ENCODE measurements at places on chromosomes 2 and 18. TPM values are rescaled to one million over a fixed set of nuclear protein-coding genes. Genes with fewer than 3 reads are reported as not detected.

DNA sequence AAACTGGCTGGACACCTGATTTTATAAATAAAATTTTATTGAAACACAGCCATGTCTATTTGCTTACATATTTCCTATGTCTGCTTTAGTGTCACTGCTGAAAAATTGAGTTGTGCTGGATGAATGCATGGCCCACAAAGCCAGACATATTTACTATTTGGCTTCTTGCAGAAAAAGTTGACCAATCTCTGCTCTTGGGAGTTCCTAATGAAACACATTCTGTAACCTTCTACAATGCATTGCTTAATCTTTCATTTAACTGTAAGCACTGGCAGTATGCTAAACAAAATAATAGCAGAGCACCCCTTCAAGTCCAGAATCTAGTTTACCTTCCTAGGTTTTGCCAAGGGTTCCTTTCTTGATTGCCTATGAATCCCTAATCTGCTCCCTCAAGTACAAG lies 17.7 kb upstream of the SERPINB7 start:
- H3K27me3 ChIP-seq: no peaks in the 10 kb centered on the region
- no peaks in the 10 kb centered on the region for H3K36me3 ChIP-seq
- H3K27ac ChIP-seq: no peak overlapping the region
- no peak for DNase-seq
- H3K4me3 ChIP-seq: no peak overlapping the region

The SERPINB4 gene
- total RNA-seq: not detected

DNA sequence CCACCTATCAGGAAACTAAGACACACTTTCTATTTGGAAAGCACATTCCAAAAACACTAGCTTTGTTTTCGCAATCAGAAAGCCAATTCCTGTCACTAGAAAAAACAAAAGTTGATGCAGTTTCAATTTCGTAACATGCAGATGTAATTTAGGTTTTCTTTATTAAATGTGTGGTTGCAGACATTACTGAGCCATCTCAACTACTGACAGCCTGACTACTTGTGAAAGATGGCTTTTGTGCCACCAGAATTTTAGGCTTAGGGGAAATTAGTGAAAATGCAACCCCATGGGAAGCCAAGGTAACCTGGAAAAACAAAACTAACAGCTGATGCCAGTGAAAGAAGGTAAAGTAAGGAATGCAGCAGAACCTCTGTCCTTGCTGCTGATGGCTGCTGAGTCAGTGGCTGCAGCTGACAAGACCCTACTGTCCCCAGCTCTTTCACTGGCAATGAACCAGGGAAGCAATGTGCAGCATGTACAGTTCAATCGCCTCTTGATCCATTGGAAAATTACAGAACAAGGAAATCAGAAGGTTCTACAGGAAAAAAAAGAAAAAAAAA lies 34.9 kb downstream of the FEZ2 start:
- peak overlapping the region; percentile 78 for H3K27ac ChIP-seq
- H3K36me3 ChIP-seq: no peaks in the 10 kb centered on the region
- H3K4me3 ChIP-seq: no peak overlapping the region
- no peak for DNase-seq
- no peaks in the 10 kb centered on the region for H3K4me1 ChIP-seq

DNA sequence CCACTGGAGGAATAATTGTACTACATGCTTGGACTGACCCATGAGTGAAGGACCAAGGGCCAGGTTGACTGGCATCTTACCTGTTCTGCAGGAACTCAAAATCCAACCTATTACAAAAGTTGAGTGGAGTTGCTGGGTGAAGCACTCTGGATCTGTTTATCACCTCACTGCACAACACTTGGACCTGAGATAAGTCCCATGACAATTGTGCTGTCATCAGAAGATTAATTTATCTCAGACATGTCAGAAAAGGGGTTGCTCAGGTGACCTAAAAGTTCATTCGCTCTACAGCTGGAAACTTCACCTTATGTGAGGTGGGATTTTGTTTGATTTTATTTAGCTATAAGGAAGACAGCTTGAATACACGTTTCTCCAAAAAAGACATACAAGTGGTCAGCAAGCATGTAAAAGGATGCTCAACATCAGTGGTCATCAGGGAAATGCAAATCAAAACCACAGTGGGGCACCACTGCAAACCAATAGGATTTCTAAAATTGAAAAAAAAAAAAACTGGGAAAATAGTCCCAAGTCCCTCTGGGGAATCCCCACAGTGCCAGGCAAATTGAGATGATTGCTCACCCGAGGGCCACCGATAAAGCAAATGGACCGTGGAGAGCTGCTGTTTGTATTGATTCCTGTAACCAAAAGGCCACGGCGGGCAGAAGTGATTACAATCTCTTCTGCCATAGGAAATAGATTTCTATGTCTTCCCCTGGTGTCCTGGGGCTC lies 65.8 kb upstream of the SLC35F5 start:
- DNase-seq: no peak
- H3K36me3 ChIP-seq: no peaks in the 10 kb centered on the region
- no peak overlapping the region for H3K4me3 ChIP-seq
- H3K27me3 ChIP-seq: no peaks in the 10 kb centered on the region
- H3K27ac ChIP-seq: no peak overlapping the region
- H3K4me1 ChIP-seq: no peaks in the 10 kb centered on the region

GRCh38 chr18:79866889-79867574 lies 69.3 kb downstream of the KCNG2 start:
- no peak overlapping the region for H3K4me3 ChIP-seq
- H3K36me3 ChIP-seq: no peaks in the 10 kb centered on the region
- no peaks in the 10 kb centered on the region for H3K4me1 ChIP-seq
- H3K27ac ChIP-seq: no peak overlapping the region
- H3K27me3 ChIP-seq: no peaks in the 10 kb centered on the region
- no peak for DNase-seq

GRCh38 chr2:65532326-65532725 lies 99.9 kb upstream of the SPRED2 start:
- H3K36me3 ChIP-seq: no peaks in the 10 kb centered on the region
- no peaks in the 10 kb centered on the region for H3K27me3 ChIP-seq
- no peaks in the 10 kb centered on the region for H3K4me1 ChIP-seq
- H3K4me3 ChIP-seq: no peak overlapping the region
- no peak overlapping the region for H3K27ac ChIP-seq

- H3K4me1 ChIP-seq: no peaks in the 10 kb centered on the region
- no peak for DNase-seq
- H3K27me3 ChIP-seq: no peaks in the 10 kb centered on the region
- H3K4me3 ChIP-seq: no peak overlapping the region
Observed at GRCh38 chr2:120262150-120262549, 9.5 kb downstream of the RALB start.

GRCh38 chr2:190942697-190943096 lies 62.1 kb downstream of the GLS start:
- H3K27ac ChIP-seq: no peak overlapping the region
- H3K36me3 ChIP-seq: no peaks in the 10 kb centered on the region
- H3K27me3 ChIP-seq: no peaks in the 10 kb centered on the region

DNA sequence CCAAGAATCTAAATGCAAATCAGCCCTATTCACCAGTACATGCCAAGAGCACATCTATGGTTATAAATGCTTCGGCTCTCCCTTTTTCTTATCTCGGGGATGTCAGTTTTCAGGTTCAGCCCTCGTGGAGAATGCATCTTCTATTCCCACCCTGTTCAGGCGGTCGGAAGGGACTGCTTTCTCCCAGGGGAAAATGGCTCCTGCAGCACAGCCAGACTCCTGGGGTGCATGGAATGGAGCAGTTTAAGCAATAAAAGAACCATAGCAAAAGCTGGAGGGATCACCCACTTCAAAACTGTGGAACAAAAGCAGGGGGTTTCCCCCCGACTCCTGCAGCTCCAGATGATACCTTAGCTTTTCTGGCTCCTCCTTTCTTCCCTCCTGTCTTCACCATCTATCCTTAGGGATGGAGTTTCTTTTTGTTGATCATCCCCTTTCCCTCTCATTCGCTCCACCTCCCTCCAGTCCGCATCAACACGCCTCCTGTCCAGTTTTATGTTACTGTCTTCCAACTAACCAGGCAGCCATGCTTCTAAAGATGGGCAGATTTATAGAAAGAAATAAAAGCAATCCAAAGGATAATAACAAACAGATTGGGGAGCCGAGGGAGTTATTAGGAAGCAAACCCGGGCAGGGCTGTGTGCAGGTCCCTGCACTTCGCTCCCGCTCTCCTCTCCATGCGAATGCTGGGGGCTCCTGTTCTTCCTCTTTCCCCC lies 356.2 kb upstream of the SMIM21 start:
- no peaks in the 10 kb centered on the region for H3K27me3 ChIP-seq
- H3K4me3 ChIP-seq: no peak overlapping the region
- no peaks in the 10 kb centered on the region for H3K36me3 ChIP-seq
- DNase-seq: no peak
- H3K4me1 ChIP-seq: no peaks in the 10 kb centered on the region
- no peak overlapping the region for H3K27ac ChIP-seq

- no peaks in the 10 kb centered on the region for H3K36me3 ChIP-seq
- H3K4me1 ChIP-seq: no peaks in the 10 kb centered on the region
- H3K27me3 ChIP-seq: no peaks in the 10 kb centered on the region
- H3K4me3 ChIP-seq: no peak overlapping the region
Observed at GRCh38 chr2:240913810-240914644, 7.9 kb downstream of the CROCC2 start.

DNA sequence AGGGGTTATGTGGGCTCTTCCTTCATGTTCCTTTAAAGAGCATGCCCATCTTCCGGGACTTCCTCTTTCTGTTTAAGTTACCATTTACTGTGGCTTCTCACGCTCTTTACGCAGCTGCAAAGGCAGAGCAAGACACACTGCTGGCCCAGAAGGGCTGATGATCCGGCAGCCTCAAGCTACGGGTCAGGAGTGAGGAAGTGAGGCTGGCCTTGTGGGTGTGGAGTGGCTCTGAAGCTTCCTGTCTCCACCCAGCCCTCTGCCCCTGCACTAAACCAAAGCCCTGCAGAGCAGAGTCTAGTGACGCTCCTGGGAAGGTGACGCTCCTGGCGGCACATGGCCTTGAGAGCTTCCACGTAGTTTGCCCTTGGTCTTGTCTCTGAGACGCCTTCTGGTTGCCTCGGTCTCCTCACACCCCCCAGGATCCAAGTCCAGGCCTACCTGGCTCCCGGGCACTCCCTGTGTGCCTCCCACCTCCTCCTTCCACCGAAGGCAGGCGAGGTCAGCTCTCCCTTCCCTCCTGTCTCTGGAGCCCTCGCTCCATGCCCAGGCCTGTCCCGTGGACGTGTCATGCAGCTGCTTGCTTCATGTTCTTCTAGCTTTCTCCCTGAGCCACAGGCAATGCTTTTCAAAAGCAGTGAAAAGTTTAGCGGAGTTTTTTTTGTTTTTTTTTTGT lies 50.3 kb downstream of the ARL4C start:
- no peaks in the 10 kb centered on the region for H3K4me1 ChIP-seq
- no peak overlapping the region for H3K4me3 ChIP-seq
- DNase-seq: peak; percentile 91
- H3K27me3 ChIP-seq: no peaks in the 10 kb centered on the region
- no peaks in the 10 kb centered on the region for H3K36me3 ChIP-seq

DNA sequence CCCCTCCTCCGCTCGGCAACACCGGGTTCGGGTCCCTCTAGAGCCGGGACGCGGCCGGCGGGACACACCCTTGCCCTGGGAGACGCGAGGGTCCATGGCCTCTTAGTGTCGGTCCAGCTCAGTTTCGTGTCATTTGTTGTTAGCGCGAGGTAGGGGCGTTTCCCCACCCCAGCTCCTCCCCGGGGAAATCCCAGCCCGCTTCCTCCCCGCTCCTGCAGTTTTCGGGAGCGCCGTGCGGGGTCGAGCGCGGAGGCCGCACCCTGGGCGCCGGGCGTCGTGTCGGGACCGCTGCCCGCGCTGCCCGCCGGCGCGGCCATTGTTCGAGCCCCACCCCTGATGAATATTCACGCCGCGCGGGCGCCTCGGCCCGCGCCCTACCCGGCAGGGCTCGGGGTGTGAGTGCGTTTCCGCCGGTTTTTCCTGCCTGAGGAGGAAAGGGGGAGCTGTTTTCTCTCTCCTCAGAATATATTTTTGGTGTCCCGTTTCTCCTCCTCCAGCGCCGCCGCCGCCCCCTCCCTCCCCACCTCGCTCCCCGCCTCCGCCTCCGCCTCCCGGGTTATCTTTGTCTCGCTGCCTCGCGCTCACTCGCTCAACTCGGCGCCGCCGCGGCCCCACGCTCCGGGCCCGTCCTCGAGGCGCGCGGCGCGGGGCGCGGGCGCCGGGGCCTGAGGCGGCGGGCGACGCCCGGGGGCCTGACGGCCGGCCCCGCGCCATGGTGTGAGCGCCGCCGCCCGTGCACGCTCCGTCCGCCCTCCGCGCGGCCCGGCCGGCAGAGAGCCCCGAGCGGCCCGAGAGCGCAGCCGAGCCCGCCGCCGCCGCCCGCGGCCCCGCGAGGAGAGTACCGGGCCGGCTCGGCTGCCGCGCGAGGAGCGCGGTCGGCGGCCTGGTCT lies at the start of gene MAP4K4:
Gene MAP4K4, plus strand, starts transcription at position 584 of the 890 bp plus-strand sequence. CDS start 374 bp downstream, outside the sequence.
- H3K4me1 ChIP-seq: no peaks in the 10 kb centered on the region
- peak within 1 kb of the TSS; percentile 49 for H3K27ac ChIP-seq
- peak; percentile 95 for DNase-seq
- H3K4me3 ChIP-seq: peak within 1 kb of the TSS; percentile 98
- H3K36me3 ChIP-seq: no peaks in the 10 kb centered on the region

- no peak for DNase-seq
- no peak overlapping the region for H3K4me3 ChIP-seq
- no peaks in the 10 kb centered on the region for H3K27me3 ChIP-seq
Observed at GRCh38 chr2:20796374-20796791, 26.5 kb downstream of the LDAH start.

DNA sequence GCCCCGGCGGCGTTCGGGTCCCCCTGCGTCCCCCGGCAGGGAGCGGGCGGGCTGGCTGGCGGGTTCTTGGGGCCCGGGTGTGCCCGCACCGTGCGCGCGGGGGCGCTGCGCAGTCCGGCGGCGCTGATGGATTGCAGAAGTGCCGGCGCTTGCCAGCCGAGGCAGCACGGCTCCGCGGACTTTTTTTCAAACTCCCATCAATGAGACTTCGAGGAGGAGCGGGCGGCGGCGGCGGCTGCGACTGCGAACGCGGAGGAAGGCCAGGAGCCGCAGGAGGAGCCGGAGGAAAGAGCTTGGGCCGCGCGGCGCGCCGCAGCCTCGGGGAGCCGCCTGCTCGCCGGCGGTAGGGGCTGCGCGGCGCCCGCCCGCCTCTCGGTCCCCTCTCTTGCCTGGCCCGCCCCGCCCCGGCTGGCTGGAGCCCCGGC lies at the start of gene GLI2:
Gene GLI2, plus strand, starts transcription at position 123 of the 425 bp plus-strand sequence. CDS start 61,453 bp downstream, outside the sequence.
- peak within 1 kb of the TSS; percentile 46 for H3K4me3 ChIP-seq
- peak; percentile 93 for DNase-seq
- H3K27ac ChIP-seq: no peak within 1 kb of the TSS
- no peaks in the 10 kb centered on the region for H3K36me3 ChIP-seq
- no peaks in the 10 kb centered on the region for H3K27me3 ChIP-seq

GRCh38 chr2:68997401-68997800 lies 15.6 kb upstream of the ANTXR1 start:
- H3K27ac ChIP-seq: no peak overlapping the region
- no peaks in the 10 kb centered on the region for H3K36me3 ChIP-seq
- H3K4me3 ChIP-seq: no peak overlapping the region
- H3K4me1 ChIP-seq: no peaks in the 10 kb centered on the region
- no peaks in the 10 kb centered on the region for H3K27me3 ChIP-seq

GRCh38 chr18:21745231-21745630 lies 4.6 kb downstream of the MIB1 start:
- DNase-seq: no peak
- H3K4me3 ChIP-seq: no peak overlapping the region
- H3K36me3 ChIP-seq: no peaks in the 10 kb centered on the region
- no peaks in the 10 kb centered on the region for H3K4me1 ChIP-seq
- no peaks in the 10 kb centered on the region for H3K27me3 ChIP-seq
- no peak overlapping the region for H3K27ac ChIP-seq

- no peak overlapping the region for H3K27ac ChIP-seq
- H3K4me3 ChIP-seq: no peak overlapping the region
- no peaks in the 10 kb centered on the region for H3K4me1 ChIP-seq
Observed at GRCh38 chr2:38898256-38898655, 8.6 kb downstream of the ARHGEF33 start.

The TCF23 gene
- total RNA-seq: 1.1 TPM

The DSG4 gene
- not detected for total RNA-seq
